Right cardiac atrium (tissue), 5 donors: ENCODE measurements at places on chromosomes 16 and 17. TPM values are rescaled to one million over a fixed set of nuclear protein-coding genes. Genes with fewer than 3 reads are reported as not detected.

DNA sequence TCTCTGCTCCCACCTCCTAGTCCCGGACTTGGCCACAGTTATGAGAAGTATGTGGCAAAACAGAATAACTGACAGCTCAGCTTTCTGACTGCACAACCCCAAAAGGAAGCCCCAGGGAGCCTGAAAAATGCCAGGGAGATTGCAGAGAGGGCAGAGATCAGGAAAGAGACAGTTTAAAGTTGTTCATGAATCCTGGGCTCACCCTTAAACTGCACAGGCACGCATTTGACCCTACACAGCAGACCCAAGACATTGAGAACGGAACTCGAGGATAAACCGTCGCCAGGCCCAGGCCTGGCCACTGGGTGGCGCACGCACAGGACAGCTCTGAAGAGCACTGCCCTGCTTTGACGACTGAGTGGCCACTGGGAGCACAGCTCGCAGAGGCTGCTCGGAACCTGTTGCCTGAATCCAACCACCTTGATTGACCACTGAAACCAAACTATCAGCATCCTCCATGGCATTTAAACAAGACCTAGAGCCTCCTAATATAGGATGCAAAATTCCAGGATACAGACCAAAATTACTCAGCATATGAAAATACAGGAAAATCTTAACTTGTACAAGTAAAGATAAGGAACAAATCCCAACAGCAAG is 114.0 kb downstream of the C16orf95 start:
- peak; percentile 85 for DNase-seq

DNA sequence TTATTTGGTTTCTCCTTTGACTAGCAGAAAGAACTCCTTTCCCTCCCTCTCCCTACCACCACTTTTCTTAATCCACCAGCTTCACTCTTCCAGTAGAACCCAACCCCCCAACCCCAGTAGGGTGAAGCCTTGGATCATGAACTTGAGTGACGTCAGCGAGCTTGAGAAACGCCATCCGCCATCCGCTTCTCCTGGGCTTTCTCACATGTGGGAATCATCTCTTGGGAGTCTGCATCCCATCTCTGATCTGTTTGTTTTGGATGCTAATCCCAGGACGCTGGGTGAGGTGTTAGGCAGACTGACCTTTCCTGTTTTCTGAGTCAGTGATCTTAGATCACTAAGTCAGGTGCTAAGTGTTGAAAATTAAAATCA is 16.0 kb upstream of the SOX9 start:
- peak; percentile 70 for DNase-seq

- no peak for DNase-seq
Measured at GRCh38 chr16:54627616-54628015, 303.0 kb upstream of the IRX5 start.

GRCh38 chr16:81748476-81749198 is 30.5 kb upstream of the PLCG2 start:
- no peak for DNase-seq

- no peak for DNase-seq
Measured at GRCh38 chr16:55328611-55329569, 4.9 kb downstream of the IRX6 start.

Gene MFAP4
- 143 TPM for total RNA-seq

DNA sequence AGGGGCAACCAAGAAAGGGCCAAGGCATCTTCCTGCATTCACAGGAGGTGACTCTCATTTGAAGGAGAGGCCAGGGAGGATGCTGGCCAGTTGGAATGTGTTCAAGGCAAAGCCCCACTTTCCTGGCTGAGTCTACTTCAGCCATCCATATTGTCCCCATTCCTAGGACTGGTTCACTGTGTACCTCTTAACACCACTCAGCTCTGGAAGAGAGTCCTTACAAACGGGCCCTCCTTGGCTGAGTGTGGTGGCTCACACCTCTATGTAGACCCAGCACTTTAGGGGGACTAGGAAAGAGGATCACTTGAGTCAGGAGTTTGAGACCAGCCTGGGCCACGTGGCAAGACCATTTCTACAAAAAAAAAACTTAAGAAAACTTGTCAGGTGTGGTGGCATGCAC is 28.1 kb upstream of the CFAP20 start:
- DNase-seq: no peak

Gene PPY
- total RNA-seq: not detected

Gene ZSCAN10
- not detected for total RNA-seq

Gene CCL3
- total RNA-seq: 1.6 TPM

- DNase-seq: no peak
Measured at GRCh38 chr17:74773871-74774286, 2.3 kb downstream of the NAT9 start.

Gene DNAAF8
- 0.38 TPM for total RNA-seq

Gene MYH2
- total RNA-seq: 0.68 TPM

DNA sequence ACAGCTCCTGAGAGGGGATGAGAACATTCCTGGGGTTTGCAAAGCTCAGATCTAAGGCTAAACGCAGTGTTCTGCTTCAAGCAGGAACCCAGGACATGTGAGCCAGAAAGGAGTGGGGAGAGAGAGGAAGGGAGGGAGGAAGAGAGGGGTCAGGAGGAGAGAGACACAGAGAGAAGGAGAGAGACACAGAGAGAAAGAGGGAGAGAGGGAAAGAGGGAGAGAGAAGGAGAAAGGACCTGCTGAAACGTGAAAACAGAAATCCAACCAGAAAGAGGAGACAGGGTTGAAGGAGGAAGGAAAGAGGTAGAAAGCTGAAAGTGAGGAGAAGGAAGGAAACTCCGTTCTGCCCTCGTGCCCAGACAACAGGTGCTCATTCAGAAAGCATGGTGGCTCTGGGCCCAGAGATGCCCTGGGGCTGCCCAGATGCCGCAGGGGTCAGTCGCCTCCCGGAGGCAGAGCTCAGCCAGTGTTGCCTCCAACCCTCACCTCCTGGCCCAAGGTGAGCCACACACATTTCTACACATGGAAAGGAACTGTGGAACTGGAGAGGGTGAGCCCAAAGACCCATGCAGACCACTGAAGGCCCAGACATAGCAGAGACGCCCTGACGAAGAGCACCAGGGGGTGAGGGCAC is 49.0 kb upstream of the ENPP7 start:
- no peak for DNase-seq

GRCh38 chr17:1362964-1363363 is 37.1 kb downstream of the YWHAE start:
- no peak for DNase-seq

- peak; percentile 72 for DNase-seq
Measured at GRCh38 chr17:29590411-29591145, 1.1 kb upstream of the GIT1 start.

DNA sequence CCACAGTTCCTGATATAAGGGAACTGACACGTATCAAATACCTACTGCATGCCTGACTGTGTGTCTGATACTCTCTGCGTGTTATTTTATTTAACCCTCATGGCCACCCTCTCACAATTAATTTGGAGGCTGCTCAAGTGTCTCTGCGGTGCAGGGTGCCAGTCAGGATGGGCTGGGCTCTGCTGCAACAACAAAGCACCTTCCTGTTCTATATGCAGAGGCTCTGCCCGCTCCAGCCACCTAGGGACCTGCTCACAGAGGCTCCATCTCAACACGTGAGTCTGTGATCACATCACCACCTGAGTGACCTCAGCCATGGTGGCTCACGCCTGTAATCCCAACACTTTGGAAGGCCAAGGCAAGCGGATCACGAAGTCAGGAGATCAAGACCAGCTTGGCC is 87.1 kb downstream of the SLC39A11 start:
- DNase-seq: no peak

Gene NPW
- not detected for total RNA-seq

GRCh38 chr17:39508987-39509386 is 47.7 kb downstream of the CDK12 start:
- no peak for DNase-seq

DNA sequence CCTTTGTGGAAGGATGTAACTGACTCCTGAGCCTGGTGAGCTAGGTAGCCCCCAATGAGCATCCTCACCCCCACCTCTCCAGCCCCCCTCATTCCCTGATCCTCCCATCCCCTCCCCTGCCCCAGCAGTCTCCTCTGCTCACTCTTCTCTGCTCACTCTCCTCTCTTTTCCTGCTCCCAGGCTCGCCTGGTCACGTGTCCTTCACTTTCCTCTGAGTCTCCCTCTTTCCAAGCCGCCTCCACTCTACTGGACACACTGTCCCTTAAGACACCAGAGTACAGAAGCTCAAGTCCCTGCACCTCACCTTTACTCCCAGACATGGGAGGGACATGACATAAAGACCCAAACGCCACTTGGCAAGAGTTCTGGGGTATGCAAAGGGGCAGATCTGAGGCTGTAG is 76.3 kb upstream of the RBL2 start:
- DNase-seq: no peak

Gene DPEP2
- 1.5 TPM for total RNA-seq

GRCh38 chr17:63185420-63185819 is 219.4 kb downstream of the TANC2 start:
- no peak for DNase-seq

- DNase-seq: peak; percentile 90
Measured at GRCh38 chr17:79993390-79994227, 42.1 kb downstream of the TBC1D16 start.

Gene PRPSAP1
- 42.8 TPM for total RNA-seq

DNA sequence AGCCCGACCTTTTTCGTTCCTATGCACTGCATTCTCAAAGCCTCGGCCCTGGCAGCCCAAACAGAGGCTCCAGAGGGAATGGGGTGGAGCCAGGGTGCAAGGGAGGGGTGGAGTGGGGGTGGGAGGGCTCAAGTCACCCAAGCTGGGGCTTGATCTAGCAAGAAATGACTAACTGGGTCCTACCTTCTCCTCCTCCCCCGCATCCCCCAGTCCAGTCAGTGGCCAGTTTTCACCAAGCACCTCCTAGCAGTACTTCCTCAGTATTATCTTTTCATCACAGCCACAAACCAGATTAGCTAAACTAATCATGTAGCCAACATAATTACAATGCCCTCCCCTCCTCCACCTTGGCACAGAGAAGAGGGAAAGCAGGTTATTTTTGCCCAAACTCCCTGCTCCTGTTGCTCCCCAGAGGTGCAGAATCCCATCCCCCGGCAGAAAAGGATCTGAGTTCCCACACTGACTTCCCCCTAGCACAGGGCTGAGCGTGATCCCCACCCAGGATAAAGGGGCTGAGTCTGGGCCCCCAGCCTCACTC is 2.2 kb downstream of the JUP start:
- DNase-seq: peak; percentile 83
